HTR-8/SVneo (cell line): ENCODE measurements at places on chromosomes 7 and 10.

- DNase-seq, result no peak
These were observed 945 bp upstream of the RHEB start for GRCh38 chr7:151520419-151521261.

DNA sequence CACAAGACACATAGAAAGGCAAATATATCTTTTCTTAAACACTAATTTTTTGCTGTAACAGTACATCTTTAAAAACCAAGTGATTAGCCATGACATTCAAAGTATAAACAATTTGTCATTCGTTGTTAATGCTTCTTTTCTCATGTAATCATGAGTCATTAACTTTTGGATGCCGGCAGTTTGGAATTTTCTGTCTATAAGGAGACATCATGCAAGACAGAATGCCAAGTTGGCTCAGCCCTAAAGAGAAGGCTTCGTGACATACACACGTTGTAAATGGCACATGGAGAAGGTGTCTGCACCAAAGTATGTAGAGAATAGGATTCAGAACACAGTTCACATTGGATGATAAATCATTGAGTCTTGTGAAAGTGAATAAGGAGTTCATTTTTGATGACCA is 35.9 kb downstream of the CCDC3 start:
- DNase-seq, result no peak

GRCh38 chr7:3899559-3899991 is 598.5 kb downstream of the SDK1 start:
- no peak for DNase-seq

- DNase-seq, result no peak
These were observed 43.1 kb upstream of the HSPB1 start for GRCh38 chr7:76259124-76260093.

DNA sequence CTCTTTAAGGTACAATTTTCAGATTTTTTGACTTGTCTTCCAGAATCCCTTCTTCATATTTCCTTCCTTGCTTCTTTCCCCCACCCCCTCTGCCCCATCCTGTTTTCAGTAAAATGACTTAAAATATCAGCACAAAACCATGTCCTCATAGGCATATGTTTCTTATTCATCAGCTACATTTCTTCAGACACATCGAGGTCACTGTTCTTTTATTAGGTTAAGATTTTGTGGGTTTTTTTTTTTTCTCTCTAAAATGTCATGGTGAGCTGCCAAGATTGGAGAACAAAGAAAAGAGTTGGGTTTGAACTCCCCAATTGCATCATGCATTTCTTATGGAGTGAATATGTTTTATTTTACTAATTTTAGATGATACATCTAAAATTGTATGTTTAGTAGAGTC is 35.8 kb downstream of the LAMB4 start:
- DNase-seq, result no peak

DNA sequence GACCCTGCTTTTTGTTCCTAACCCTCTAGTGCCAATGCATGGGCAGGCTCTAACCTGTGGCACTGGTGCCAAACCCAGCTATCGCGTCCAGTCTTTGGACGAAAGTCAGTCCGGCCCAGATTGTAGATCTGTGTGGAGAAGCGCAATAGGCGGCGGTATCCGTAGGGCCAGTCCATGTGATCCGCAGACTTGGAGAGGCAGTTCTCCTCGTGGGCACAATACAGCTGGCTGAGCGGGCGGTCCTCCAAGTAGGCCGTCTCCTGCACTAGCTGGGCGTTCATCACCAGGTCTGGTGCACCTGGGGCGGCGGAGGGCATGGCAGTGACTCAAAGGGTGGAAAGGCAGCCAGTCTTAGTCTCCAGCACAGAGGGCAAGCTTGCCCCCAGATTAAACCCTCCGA is 14.5 kb downstream of the LOXL4 start:
- no peak for DNase-seq

DNA sequence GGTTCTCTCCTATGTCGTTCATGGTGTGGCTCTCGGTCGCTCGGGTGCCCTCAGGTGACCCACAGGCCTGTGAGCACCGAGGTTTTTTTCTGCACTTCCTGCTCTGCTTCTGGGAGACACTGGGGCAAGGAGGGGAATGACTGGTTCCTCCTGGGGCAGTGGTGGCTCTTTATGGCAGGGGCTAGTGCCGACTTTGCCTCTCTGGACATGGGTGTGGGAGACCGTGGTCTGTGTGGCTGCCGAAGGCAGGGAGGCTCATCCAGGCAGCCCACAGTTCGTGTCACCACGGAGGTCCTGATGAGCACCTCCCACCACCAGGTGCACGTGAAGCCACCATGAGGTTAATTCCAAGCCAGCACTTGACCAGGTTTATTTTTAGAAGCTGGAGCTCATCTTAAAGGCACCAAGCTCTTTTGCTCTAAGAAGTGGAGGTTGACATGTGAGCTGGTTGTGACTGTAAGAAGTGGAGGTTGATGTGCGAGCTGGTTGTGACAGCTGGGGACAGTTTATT is 24.7 kb upstream of the DPYSL4 start:
- DNase-seq, result no peak
